ENCODE measurements at places on chromosomes 13 and 19.

DNA sequence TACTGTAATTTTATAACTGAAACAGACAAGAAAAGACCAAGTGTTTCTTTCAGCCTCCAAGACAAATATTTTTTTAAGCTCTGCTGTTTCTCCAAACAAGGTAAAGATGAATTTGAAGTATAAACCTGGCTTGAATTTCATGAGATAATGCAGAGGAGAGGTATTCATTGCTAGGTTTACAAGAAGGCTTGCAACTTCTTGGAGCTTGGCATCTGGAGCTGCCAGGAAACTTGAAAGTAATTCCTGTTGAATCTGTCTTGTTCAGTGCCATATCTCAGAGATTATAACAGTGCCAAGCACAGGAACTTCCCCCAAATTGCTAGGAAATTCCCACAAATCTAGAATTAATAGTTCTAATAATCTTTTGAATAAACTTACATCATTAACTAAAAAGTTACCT, 70.9 kb downstream of the CDK8 start:
- DNase-seq = no peak

- DNase-seq = no peak
These were observed 5.2 kb upstream of the ZNF579 start for GRCh38 chr19:55585658-55586339.

GRCh38 chr19:709965-710571, 1.3 kb downstream of the PALM start:
- no peak for DNase-seq

DNA sequence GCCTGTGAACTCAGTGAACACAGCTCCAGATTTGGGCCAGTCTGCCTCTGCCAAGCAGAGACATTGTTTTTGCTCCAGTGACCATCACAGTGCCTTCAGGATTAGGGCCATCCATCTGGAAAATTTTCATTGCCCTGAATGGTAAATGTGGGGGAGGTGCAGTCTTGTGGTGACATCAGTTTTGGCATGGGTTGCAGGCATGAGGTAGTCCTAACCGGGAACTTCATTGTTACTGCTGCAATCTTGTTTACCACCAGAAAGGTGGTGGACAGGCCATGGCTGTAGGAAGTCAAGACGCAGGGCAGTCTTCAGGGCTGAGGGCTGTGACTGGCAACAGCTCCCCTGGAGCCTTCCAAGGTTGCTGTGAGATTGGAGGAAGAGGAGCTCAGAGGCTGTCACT, 55.2 kb downstream of the SPATA13 start:
- no peak for DNase-seq

GRCh38 chr19:28514166-28514565, 698.8 kb downstream of the UQCRFS1 start:
- no peak for DNase-seq

GRCh38 chr19:3222709-3223108, 1.8 kb upstream of the CELF5 start:
- DNase-seq = no peak

- peak; percentile 33 for DNase-seq
These were observed 9.0 kb downstream of the BLOC1S3 start for GRCh38 chr19:45187421-45188100.

GRCh38 chr19:48926909-48927308, 6.6 kb upstream of the DHDH start:
- no peak for DNase-seq
